Glomerular endothelial cell (primary cell): ENCODE measurements at places on chromosomes 6 and 20. TPM values are rescaled to one million over a fixed set of nuclear protein-coding genes. Genes with fewer than 3 reads are reported as not detected.

SMLR1 gene
- total RNA-seq, result not detected in 2 replicates

CYP39A1 gene
- 1.9 TPM in 1 of 2 replicates, not detected in the other for total RNA-seq

DAAM2 gene
- 0.53 and 1.2 TPM in 2 replicates for total RNA-seq

PTCRA gene
- total RNA-seq, result not detected in 2 replicates

OR2H1 gene
- not detected in 2 replicates for total RNA-seq

PI3 gene
- not detected in 2 replicates for total RNA-seq

CGAS gene
- 3.4 and 7.7 TPM in 2 replicates for total RNA-seq

SLC22A3 gene
- total RNA-seq, result 0.58 and 0.70 TPM in 2 replicates

HLA-DRB1 gene
- 12.7 and 20.4 TPM in 2 replicates for total RNA-seq

KIF6 gene
- 0.06 TPM in 1 of 2 replicates, not detected in the other for total RNA-seq

C20orf204 gene
- 1.2 and 6.8 TPM in 2 replicates for total RNA-seq

COL9A1 gene
- not detected in 2 replicates for total RNA-seq

WFDC5 gene
- not detected in 2 replicates for total RNA-seq

LKAAEAR1 gene
- 1.2 TPM in 1 of 2 replicates, not detected in the other for total RNA-seq

RGS17 gene
- 5.4 and 8.6 TPM in 2 replicates for total RNA-seq

EFCAB8 gene
- 0.05 TPM in 1 of 2 replicates, not detected in the other for total RNA-seq

PCSK2 gene
- not detected in 2 replicates for total RNA-seq

KIF25 gene
- total RNA-seq, result not detected in 2 replicates

SLC22A1 gene
- not detected in 2 replicates for total RNA-seq

TRIM40 gene
- total RNA-seq, result not detected in 2 replicates

CAP2 gene
- 2.7 and 3.7 TPM in 2 replicates for total RNA-seq

RIPPLY2 gene
- not detected in 2 replicates for total RNA-seq

MMUT gene
- 8.2 and 9.0 TPM in 2 replicates for total RNA-seq

TRIM31 gene
- total RNA-seq, result not detected in 2 replicates

MYLK4 gene
- 0.35 and 0.44 TPM in 2 replicates for total RNA-seq

SPAG4 gene
- 5.7 and 9.4 TPM in 2 replicates for total RNA-seq

EZR gene
- 108 and 114 TPM in 2 replicates for total RNA-seq

PLTP gene
- total RNA-seq, result 24.6 and 28.1 TPM in 2 replicates

BFSP1 gene
- 5.5 and 6.4 TPM in 2 replicates for total RNA-seq

FOXA2 gene
- total RNA-seq, result not detected in 2 replicates

TNFRSF6B gene
- total RNA-seq, result 96.8 and 186 TPM in 2 replicates

EPHA7 gene
- 0.35 and 0.53 TPM in 2 replicates for total RNA-seq

DACT2 gene
- not detected in 2 replicates for total RNA-seq

ENPP1 gene
- total RNA-seq, result 0.53 and 1.2 TPM in 2 replicates

HRH3 gene
- total RNA-seq, result not detected in 2 replicates

COL19A1 gene
- not detected in 2 replicates for total RNA-seq

GABBR1 gene
- 9.4 and 12.0 TPM in 2 replicates for total RNA-seq

UFL1 gene
- 15.3 and 15.8 TPM in 2 replicates for total RNA-seq

C20orf144 gene
- total RNA-seq, result not detected in 2 replicates

PPP1R3G gene
- 0.70 and 1.4 TPM in 2 replicates for total RNA-seq

SLC32A1 gene
- not detected in 2 replicates for total RNA-seq

ZFP57 gene
- total RNA-seq, result not detected in 2 replicates

NHSL1 gene
- 64.3 and 78.2 TPM in 2 replicates for total RNA-seq

BMP7 gene
- total RNA-seq, result 3.6 TPM in 1 of 2 replicates, not detected in the other

LINC00237 gene
- not detected in 2 replicates for total RNA-seq

GGT7 gene
- total RNA-seq, result 3.1 and 6.2 TPM in 2 replicates

VAPB gene
- total RNA-seq, result 10.1 and 17.6 TPM in 2 replicates
